ENCODE measurements at places on chromosomes 12 and 14.

DNA sequence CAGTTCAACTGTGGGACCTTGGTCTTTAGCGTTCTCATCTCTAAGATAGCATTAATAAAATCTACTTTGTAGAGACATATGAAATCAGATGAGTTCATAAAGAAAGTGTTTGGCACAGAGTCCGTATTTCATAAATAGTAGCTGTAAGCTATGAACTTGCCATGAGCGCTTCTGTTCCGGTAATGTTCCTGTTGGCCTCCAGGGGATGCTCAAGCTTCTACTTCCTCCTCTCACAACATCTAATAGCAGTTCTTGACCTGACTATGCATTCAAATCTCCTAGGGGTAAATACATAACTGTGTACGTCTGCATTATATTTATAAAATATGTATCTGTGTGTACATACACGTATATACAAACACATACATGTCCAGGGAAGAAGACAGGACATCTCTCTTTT is 288.2 kb upstream of the TMPO start:
- peak; percentile 49 for DNase-seq

DNA sequence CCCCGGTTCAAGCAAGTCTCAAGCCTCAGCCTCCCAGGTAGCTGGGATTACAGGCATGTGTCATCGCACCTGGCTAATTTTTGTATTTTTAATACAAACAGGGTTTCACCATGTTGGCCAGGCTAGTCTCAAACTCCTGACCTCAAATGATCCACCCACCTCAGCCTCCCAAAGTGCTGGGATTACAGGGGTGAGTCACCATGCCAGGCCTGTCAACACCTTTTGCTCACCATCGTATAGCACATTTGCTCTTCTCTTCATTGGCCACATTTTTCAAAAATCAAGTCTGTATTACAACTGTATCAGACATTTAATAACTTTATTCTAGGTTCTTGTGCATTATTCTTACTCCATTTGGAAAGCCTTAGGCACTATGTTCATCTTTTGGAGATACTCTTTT is 50.3 kb downstream of the BCAT1 start:
- peak; percentile 42 for DNase-seq

- peak; percentile 29 for DNase-seq
These were observed 144.1 kb downstream of the RPAP3 start for GRCh38 chr12:47561746-47562145.

DNA sequence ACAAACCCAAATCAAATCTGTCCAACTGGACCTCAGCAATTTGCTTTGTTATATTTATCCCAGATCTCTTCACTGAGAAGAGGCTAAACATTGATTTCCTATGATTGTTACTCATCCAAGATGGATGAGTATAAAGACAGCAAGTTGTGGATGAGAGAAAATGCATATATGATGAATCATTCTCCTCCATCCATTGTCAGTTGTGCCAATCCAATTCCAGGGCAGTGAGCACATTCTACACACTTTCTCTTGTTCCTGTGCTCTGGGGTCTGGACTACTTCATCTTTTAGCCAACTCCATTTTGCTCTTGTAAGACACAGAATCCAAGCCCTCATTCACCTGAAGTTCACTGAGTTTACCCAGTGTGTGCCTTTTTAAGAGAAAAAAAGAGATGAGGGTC is 105.7 kb downstream of the GCH1 start:
- peak; percentile 86 for DNase-seq

DNA sequence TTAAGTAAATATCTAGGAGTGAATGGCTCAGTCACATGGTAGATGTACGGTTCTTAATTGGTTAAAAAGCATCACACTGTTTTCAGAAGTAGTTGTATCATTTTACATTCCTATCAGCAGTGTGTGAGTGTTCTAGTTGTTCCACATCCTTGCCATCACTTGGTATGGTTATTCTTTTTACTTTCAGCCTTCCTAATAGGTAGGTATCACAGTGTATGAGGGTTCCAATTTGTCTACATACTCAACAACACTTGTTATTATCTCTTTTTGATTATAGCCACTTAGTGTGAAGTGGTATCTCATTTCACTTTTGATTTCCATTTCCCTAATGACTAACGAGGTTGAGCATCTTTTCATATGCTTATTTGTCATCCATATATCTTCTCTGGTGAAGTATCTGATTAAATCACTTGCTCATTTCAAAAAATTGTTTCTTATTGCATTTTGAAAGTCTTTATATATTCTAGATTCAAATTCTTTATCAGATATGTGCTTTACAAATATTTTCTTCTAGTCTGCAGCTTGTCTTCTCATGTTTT is 3.5 kb upstream of the SPRYD3 start:
- no peak for DNase-seq

GRCh38 chr12:11885261-11886038 is 185.3 kb upstream of the BCL2L14 start:
- peak; percentile 48 for DNase-seq

- no peak for DNase-seq
These were observed 91.4 kb downstream of the CHGA start for GRCh38 chr14:93014058-93015023.

GRCh38 chr12:18589316-18589715 is 148.5 kb downstream of the PLCZ1 start:
- no peak for DNase-seq

- DNase-seq, result no peak
These were observed 252.4 kb upstream of the SYT1 start for GRCh38 chr12:78612190-78612589.

DNA sequence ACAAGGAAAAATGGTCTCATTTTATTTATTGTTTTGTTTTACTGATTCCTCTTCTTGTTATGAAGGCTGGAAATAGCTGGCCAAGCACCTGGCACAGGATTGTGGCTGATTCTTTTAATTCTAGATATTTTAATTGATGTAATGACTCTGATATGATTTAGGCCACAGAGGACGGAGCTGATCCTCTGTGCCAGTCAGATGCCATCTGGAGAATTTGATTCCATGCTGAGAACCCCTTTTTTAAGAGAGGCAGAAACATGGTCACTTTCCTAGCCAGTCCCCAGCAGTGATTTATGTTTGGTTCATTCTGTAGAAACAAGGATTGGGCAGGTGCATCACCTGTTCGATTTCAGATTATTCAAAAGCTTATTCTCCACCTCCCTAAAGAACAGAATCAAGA is 77.6 kb downstream of the STAB2 start:
- DNase-seq, result no peak

- no peak for DNase-seq
These were observed 7.6 kb downstream of the CLECL1 start for GRCh38 chr12:9725213-9725870.
